ENCODE measurements at places on chromosomes 1 and 21.

- DNase-seq, result no peak
These were observed 113.2 kb upstream of the GALNT2 start for GRCh38 chr1:229953736-229954326.

GRCh38 chr1:216626394-216627067 lies 96.7 kb downstream of the ESRRG start:
- no peak for DNase-seq

- DNase-seq, result peak; percentile 69
These were observed 1.5 kb downstream of the STUM start for GRCh38 chr1:226549937-226550671.

- DNase-seq, result no peak
These were observed 51.8 kb upstream of the H6PD start for GRCh38 chr1:9182784-9183257.
